ENCODE measurements at places on chromosomes 4 and X.

- DNase-seq = no peak
These were observed 48.5 kb downstream of the KLHL15 start for GRCh38 chrX:23978491-23978890.

DNA sequence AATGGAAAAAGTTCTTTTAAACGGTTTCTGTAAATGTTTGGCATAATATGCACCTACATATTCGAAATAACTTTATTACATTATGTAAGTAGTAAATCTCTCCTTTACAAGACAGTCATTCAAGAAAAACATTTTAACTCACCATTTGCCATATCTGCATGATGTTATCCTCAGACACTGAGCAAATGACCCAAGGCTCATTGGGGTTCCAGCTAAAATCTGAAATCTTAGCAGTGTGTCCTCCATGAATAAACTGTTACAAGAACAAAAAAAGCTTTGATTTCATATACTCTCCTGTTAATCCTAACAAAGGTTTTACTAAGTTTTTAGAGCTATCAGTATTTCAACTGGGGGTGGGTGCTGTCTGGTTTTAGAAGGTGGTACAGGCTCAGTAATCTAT, 24.5 kb downstream of the RBBP7 start:
- no peak for DNase-seq

GRCh38 chrX:72568406-72569092, 4.1 kb downstream of the HDAC8 start:
- DNase-seq = no peak

- DNase-seq = no peak
These were observed 170.9 kb upstream of the CASK start for GRCh38 chrX:42094218-42094617.

DNA sequence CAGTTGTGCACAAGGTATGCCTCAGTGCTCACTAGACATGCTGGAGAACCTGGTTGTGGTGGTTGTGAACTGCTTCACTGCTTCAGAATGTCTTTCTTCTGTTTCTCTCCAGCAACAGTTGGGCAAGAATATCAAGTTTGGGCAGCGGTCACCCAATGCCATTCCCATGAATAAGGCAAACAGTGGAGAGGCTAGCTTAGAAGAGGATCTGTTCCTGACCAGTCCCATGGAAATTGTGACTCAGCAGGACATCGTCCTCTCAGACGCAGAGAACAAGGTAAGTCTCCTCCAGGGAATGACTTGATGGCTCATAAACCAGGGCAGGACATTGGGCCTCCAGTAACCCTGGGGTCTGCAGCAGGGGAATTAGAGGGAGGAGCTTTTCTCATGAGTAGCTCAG, 79.9 kb downstream of the AASDH start:
- DNase-seq = no peak

GRCh38 chr4:8646296-8647093, 53.9 kb downstream of the CPZ start:
- peak; percentile 0 for DNase-seq
